Adrenal gland (tissue), 19 donors: ENCODE measurements at places on chromosomes 1 and 21. TPM values are rescaled to one million over a fixed set of nuclear protein-coding genes. Genes with fewer than 3 reads are reported as not detected.

The CFAP107 gene
- not detected for polyA plus RNA-seq

DNA sequence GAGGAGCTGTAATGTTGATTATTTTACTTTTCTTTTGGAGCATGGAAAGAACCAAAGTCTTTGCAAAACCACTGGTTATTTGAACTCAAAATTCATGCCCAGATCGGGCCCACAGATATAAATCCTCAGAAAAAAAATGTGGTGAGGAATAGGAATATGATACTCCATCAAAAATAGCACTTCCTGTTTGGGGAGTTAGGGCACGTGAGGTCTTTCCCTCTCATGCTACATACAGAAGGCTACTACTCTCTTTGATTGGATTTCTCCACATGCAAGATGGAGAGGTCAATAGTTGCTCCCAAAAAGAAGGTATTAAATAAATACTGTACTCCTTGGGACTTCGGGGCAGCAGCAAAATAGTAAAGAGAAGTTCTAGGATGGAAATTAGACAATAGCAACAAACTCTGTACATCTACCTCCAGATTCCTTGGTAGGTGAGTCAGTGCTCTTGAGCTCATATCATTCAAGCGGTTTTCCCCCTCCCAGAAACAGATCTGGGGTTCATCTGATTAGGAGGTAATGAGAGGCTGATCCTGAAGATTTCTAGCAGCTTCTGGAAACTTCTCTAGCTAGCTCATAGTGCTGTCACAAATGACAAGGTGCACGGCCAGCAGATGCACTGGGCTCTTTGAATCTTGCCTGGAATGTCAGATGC is 47.1 kb downstream of the SLC9C2 start:
- H3K4me3 ChIP-seq: no peak overlapping the region
- no peak for DNase-seq
- H3K36me3 ChIP-seq: no peaks in the 10 kb centered on the region

GRCh38 chr1:88742531-88742930 is 58.5 kb downstream of the PKN2 start:
- H3K36me3 ChIP-seq: no peaks in the 10 kb centered on the region
- no peak for DNase-seq
- H3K27ac ChIP-seq: no peak overlapping the region
- no peak overlapping the region for H3K4me3 ChIP-seq
- no peaks in the 10 kb centered on the region for H3K27me3 ChIP-seq

The OR14K1 gene
- polyA plus RNA-seq: not detected

GRCh38 chr21:14913638-14914037 is 151.2 kb downstream of the NRIP1 start:
- H3K36me3 ChIP-seq: no peaks in the 10 kb centered on the region
- no peak overlapping the region for H3K27ac ChIP-seq
- no peaks in the 10 kb centered on the region for H3K4me1 ChIP-seq
- DNase-seq: no peak
- no peaks in the 10 kb centered on the region for H3K27me3 ChIP-seq

DNA sequence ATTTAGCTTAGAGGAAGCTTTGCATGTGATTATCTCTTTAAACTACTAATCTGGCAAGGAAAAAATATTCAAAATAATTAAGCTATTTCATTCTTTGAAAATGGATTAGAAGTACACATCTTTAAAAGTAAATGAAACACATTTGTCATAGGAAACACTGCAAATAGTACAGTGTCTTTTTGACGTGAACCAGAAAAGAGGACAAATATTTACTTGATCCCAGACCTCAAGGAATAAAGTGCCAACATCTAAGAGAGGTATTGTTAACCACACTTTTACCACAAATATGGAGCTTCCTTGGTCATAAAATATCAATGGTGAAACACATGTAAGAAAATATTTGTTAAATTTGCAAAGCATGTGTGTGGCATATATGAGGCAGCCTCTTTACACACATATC is 159.9 kb downstream of the SNX7 start:
- DNase-seq: no peak
- H3K27ac ChIP-seq: no peak overlapping the region
- no peak overlapping the region for H3K4me3 ChIP-seq
- H3K36me3 ChIP-seq: no peaks in the 10 kb centered on the region

- no peaks in the 10 kb centered on the region for H3K36me3 ChIP-seq
- peak; percentile 74 for DNase-seq
- no peak overlapping the region for H3K27ac ChIP-seq
- H3K4me3 ChIP-seq: no peak overlapping the region
- H3K27me3 ChIP-seq: no peaks in the 10 kb centered on the region
Observed at GRCh38 chr1:203860396-203861025, 888 bp upstream of the SNRPE start.

- no peak for DNase-seq
- H3K4me3 ChIP-seq: no peak overlapping the region
- H3K4me1 ChIP-seq: peaks cover 6% of the 10 kb centered on the region
- H3K27ac ChIP-seq: no peak overlapping the region
Observed at GRCh38 chr1:154768456-154769125, 101.5 kb downstream of the KCNN3 start.

The ARHGAP30 gene
- polyA plus RNA-seq: 4.5 TPM

DNA sequence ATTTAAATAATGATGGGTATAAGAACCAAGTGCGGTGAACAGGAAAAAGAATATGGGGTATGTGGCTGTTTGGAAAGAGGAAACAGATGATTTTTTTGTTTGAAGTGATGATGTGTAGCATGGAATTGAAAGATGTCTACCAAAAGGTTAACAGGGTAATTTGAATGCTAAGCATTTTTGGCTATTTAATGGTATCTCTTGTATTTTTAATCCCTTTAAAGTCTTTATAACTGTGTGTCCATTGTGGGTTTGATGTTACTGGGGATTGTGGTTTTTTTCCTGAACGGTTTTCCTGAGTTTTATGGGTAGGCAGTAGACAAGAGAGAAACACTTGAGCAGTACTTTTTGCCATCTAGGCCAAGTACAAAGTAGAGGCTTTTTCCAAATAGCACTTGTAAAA is 63.2 kb downstream of the PRDM2 start:
- no peak for DNase-seq
- peaks cover 52% of the 10 kb centered on the region for H3K4me1 ChIP-seq
- H3K36me3 ChIP-seq: no peaks in the 10 kb centered on the region
- H3K27ac ChIP-seq: no peak overlapping the region
- H3K4me3 ChIP-seq: no peak overlapping the region

DNA sequence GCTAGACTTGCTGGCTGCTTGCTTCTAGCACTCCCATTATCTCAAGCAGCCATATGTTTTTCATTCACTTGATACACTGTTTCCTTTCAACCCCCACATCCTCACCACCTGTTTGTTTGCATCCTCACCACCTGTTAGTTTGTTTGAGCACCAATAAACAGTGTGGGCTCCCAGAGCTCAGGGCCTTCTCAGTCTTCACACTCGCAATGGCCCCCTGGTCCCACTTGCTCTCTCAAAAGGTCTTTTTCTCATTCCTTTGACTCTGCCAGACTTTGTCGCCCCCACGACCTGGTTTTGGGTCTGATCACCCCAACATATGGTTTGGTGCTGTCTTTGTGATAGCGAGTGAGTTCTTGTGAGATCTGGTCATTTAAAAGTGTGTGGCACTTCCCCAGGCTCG is 6.2 kb upstream of the PADI4 start:
- DNase-seq: no peak
- no peak overlapping the region for H3K27ac ChIP-seq
- H3K4me3 ChIP-seq: no peak overlapping the region
- H3K36me3 ChIP-seq: no peaks in the 10 kb centered on the region
- no peaks in the 10 kb centered on the region for H3K4me1 ChIP-seq
- H3K27me3 ChIP-seq: no peaks in the 10 kb centered on the region

GRCh38 chr1:226209307-226210059 is 14.0 kb upstream of the MIXL1 start:
- H3K27me3 ChIP-seq: no peaks in the 10 kb centered on the region
- no peak overlapping the region for H3K4me3 ChIP-seq
- no peak overlapping the region for H3K27ac ChIP-seq
- H3K4me1 ChIP-seq: no peaks in the 10 kb centered on the region
- no peaks in the 10 kb centered on the region for H3K36me3 ChIP-seq
- DNase-seq: no peak

DNA sequence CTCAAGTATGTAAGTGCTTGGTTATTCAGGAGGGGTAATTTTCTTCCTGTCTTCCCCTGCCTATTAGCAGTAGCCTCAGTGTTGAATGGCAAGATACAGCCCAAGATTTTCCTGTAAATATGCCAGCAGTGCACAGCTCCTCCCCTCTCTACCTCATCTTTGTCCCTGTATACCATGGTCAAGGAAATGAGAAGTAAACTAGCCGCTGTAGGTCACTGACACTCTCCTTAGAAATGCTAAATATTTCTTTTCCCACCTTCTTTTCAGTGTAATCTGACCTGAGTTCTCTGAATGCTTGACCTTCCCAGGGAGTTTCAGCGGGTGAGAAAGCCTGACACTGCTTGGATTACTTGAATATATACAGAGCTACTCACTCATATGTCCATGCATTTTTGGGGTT is 84.1 kb upstream of the ZNF326 start:
- DNase-seq: no peak
- H3K4me1 ChIP-seq: peaks cover 29% of the 10 kb centered on the region
- no peak overlapping the region for H3K27ac ChIP-seq
- no peak overlapping the region for H3K4me3 ChIP-seq
- no peaks in the 10 kb centered on the region for H3K36me3 ChIP-seq

The GPR137B gene
- 4.7 TPM for polyA plus RNA-seq

- H3K36me3 ChIP-seq: no peaks in the 10 kb centered on the region
- H3K4me1 ChIP-seq: peaks cover 12% of the 10 kb centered on the region
- no peaks in the 10 kb centered on the region for H3K27me3 ChIP-seq
- H3K4me3 ChIP-seq: no peak overlapping the region
- H3K27ac ChIP-seq: peak overlapping the region; percentile 85
Observed at GRCh38 chr1:59020151-59020997, 236.5 kb upstream of the JUN start.

DNA sequence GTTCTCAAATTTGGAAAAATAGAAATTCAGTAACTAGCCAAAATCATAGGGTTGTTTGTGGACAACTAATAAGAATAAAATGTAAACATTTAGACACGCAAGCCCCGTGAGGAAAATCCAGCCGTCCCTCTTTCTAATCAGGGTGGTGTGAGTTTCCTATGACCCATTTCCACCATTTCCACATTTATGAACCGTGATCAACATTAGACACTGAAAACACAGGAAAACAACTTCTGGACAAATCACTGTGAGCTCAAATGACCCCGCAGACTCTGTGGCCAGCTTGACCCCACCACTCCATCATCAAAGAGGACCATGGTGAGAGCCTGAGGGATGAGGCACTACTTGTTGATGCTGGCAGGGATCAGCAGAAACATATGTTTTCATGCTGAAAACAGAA is 101.0 kb downstream of the SIM2 start:
- H3K36me3 ChIP-seq: no peaks in the 10 kb centered on the region
- no peaks in the 10 kb centered on the region for H3K27me3 ChIP-seq
- no peak for DNase-seq
- H3K4me3 ChIP-seq: no peak overlapping the region
- no peaks in the 10 kb centered on the region for H3K4me1 ChIP-seq
- no peak overlapping the region for H3K27ac ChIP-seq

DNA sequence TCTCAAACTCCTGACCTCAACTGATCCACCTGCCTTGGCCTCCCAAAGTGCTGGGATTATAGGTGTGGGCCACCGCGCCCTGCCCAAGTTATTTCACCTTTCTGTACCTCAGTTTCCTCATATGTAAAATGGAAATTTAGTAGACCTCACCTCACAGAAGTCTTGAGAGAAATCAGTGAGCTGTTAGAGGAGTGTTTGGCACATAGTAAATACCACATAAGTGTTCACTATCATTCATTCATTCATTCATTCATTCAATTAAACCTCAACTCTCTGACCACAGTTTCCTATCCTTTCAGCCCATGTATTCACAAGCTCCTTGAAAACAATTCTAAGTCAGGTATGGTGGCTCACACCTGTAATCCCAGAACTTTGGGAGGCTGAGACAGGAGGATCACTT is 3.8 kb upstream of the FGR start:
- no peaks in the 10 kb centered on the region for H3K36me3 ChIP-seq
- no peak for DNase-seq
- H3K4me1 ChIP-seq: no peaks in the 10 kb centered on the region
- peaks cover 5% of the 10 kb centered on the region for H3K27me3 ChIP-seq

The SPTA1 gene
- not detected for polyA plus RNA-seq

The KIFAP3 gene
- 18.4 TPM for polyA plus RNA-seq

GRCh38 chr21:31629972-31630711 is 29.4 kb upstream of the SOD1 start:
- no peaks in the 10 kb centered on the region for H3K36me3 ChIP-seq
- peaks cover 10% of the 10 kb centered on the region for H3K4me1 ChIP-seq
- no peak overlapping the region for H3K27ac ChIP-seq
- DNase-seq: peak; percentile 96
- H3K4me3 ChIP-seq: no peak overlapping the region
- no peaks in the 10 kb centered on the region for H3K27me3 ChIP-seq

DNA sequence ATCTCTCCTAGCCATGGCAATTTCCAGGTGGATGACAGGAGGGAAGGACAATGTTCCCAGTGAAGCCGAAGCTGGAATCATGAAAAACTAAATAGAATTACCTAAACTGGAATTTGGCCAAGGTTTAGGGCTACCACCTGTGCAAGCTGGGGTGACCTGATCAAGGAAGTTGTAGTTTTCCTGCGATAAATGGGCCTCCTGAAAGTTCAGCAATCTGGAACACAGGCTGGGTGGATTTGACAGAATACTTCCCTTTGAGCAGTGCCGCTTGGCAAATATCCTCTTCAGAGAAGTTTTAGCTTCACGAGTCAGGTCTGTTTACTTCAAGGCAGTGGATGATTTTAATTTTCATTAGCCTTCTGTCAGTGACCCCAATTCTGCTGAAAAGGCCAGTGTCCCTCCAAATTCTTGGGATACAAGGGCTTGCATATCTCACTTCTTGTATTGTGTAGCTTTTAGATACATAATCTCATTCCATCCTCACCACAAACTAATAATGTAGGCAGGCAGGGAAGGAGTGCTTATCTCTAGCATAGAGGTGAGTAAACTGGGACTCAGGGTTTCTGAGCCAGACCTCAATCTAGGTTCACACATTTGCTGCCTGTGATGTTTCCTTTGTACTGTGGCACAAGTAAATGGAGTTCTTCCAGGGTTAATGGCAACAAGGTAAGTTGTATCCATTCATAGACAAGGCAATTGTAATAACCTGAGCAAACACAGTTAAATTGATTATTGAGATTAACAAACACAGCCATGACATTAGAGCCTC is 349.4 kb downstream of the NUF2 start:
- no peak overlapping the region for H3K27ac ChIP-seq
- no peaks in the 10 kb centered on the region for H3K4me1 ChIP-seq
- no peak for DNase-seq
- no peaks in the 10 kb centered on the region for H3K27me3 ChIP-seq
- no peaks in the 10 kb centered on the region for H3K36me3 ChIP-seq
- H3K4me3 ChIP-seq: no peak overlapping the region

GRCh38 chr1:40817791-40818263 is 34.2 kb downstream of the KCNQ4 start:
- no peaks in the 10 kb centered on the region for H3K4me1 ChIP-seq
- H3K27ac ChIP-seq: no peak overlapping the region
- no peaks in the 10 kb centered on the region for H3K36me3 ChIP-seq
- H3K4me3 ChIP-seq: peak overlapping the region; percentile 41

- H3K36me3 ChIP-seq: no peaks in the 10 kb centered on the region
- H3K4me1 ChIP-seq: no peaks in the 10 kb centered on the region
- no peaks in the 10 kb centered on the region for H3K27me3 ChIP-seq
- H3K4me3 ChIP-seq: no peak overlapping the region
- H3K27ac ChIP-seq: no peak overlapping the region
Observed at GRCh38 chr21:25350056-25350455, 257.2 kb downstream of the MRPL39 start.

The HRNR gene
- under 0.01 TPM for polyA plus RNA-seq
